CD4-positive, alpha-beta T cell (primary cell): ENCODE measurements at places on chromosomes 1 and 21. TPM values are rescaled to one million over a fixed set of nuclear protein-coding genes. Genes with fewer than 3 reads are reported as not detected.

HTR6 gene
- total RNA-seq, result 2.1 TPM

ATAD3C gene
- 0.28 TPM for total RNA-seq

OR2M3 gene
- not detected for total RNA-seq

DNA sequence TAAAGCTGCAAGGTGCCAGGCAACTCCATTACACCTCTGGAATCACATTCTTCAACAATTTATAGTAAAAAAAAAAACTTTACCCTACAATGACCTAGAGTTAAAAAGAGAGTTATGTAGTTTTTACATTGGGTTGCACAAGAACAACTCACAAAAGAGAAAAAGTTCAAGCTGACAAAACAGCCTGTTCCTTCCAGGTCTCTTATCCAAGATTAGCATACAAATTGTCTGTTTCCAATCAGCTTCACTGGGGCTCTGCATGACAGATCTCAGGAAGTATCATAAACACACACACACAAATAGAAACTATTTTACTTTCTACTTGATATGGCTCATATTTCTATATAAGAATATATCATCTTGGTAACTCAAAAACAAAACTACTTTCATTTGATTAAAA is 154.6 kb downstream of the PCNX2 start:
- no peaks in the 10 kb centered on the region for H3K4me1 ChIP-seq
- H3K27ac ChIP-seq, result no peak overlapping the region
- peaks cover 8% of the 10 kb centered on the region for H3K36me3 ChIP-seq
- DNase-seq, result no peak
- no peak overlapping the region for H3K4me3 ChIP-seq

- peaks cover 7% of the 10 kb centered on the region for H3K27me3 ChIP-seq
- no peak overlapping the region for H3K27ac ChIP-seq
- no peak for DNase-seq
- H3K4me1 ChIP-seq, result no peaks in the 10 kb centered on the region
- H3K36me3 ChIP-seq, result no peaks in the 10 kb centered on the region
These were observed 7.9 kb downstream of the RXRG start for GRCh38 chr1:165436994-165437393.

DNA sequence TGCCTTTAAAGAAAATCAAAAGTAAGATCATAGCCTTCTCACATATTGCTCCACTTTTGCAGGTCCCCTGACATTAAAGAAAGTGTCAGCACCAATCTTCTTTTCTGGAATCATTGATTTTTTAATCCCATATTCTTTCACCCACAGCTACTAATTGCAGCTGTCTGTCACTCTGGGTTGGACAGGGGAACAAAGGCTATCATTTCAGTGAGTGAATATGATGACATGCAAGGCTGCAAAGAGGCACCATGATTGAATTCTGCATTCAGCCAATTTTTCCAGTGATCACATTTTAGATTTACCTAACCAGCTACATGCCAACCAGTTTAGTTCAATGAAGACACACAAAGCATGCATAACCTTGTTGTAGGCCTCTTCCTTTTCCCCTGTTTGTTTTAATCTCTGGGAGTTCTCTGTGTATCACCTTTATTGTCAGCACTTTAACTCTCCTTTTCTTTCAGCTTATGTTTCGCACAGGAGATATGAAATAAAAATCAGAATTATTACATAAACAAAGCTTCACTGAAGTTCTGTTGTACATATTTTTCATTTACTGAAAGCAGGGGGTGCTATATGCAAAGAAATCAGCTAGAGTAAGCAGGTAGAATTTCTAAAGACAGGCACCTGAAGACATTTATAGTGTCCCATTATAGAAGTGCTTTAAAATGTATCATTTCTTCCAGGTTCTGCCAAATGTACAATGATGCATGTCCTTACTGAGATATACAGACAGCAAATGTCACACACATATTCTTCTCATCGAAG is 584.8 kb downstream of the PLA2G4A start:
- no peak overlapping the region for H3K27ac ChIP-seq
- no peaks in the 10 kb centered on the region for H3K27me3 ChIP-seq
- H3K4me3 ChIP-seq, result no peak overlapping the region
- DNase-seq, result no peak
- H3K4me1 ChIP-seq, result no peaks in the 10 kb centered on the region

DNA sequence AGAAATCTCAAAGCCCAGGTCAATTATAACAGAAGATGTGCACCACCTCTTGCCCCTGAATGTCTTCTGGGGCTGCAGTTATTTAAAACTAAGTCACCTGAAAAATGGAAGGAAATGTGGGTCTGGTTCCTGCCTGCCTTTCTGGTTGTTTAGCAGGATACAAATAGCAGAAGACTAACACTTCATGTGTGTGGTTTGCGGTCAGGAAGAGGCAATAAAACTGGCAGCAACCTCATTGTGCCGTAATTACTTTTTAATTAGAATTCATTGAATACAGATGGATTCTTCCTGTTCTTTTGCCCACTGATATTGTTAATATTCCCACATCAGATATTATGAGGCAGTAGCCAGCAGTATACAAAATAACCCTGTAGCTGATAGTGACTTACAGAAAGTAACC is 345.7 kb downstream of the ZNF326 start:
- DNase-seq, result no peak
- H3K27ac ChIP-seq, result no peak overlapping the region
- H3K4me3 ChIP-seq, result no peak overlapping the region
- H3K4me1 ChIP-seq, result no peaks in the 10 kb centered on the region
- H3K27me3 ChIP-seq, result no peaks in the 10 kb centered on the region

GRCh38 chr1:57066980-57067610 is 101.3 kb upstream of the C8B start:
- no peaks in the 10 kb centered on the region for H3K36me3 ChIP-seq
- H3K4me1 ChIP-seq, result no peaks in the 10 kb centered on the region
- no peak overlapping the region for H3K4me3 ChIP-seq
- no peak overlapping the region for H3K27ac ChIP-seq
- no peak for DNase-seq
- no peaks in the 10 kb centered on the region for H3K27me3 ChIP-seq

- no peak for DNase-seq
- H3K27me3 ChIP-seq, result no peaks in the 10 kb centered on the region
- no peak overlapping the region for H3K27ac ChIP-seq
- H3K4me3 ChIP-seq, result no peak overlapping the region
- H3K36me3 ChIP-seq, result no peaks in the 10 kb centered on the region
These were observed 202.4 kb downstream of the SMYD3 start for GRCh38 chr1:246304484-246305259.

DNA sequence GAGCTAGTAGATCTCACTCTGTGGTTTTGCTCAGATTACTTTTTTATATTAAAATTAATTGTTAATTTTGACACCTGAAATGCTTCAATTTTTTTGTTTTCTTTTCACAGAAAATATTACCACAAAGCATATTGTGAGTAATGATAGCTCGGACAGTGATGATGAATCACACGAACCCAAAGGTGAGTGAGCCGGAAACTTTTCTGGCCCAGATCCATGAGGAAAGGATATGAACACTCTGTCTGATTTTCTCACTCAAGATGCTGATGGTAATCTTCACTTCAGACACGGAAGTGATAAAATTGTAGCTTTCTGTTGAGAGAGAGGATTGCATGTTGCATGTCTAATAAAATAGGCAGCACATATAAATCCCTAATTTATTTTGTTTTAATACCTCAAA is 121.8 kb downstream of the PLA2G4A start:
- H3K27me3 ChIP-seq, result no peaks in the 10 kb centered on the region
- H3K36me3 ChIP-seq, result no peaks in the 10 kb centered on the region
- H3K4me3 ChIP-seq, result no peak overlapping the region
- no peak overlapping the region for H3K27ac ChIP-seq
- no peak for DNase-seq

DNA sequence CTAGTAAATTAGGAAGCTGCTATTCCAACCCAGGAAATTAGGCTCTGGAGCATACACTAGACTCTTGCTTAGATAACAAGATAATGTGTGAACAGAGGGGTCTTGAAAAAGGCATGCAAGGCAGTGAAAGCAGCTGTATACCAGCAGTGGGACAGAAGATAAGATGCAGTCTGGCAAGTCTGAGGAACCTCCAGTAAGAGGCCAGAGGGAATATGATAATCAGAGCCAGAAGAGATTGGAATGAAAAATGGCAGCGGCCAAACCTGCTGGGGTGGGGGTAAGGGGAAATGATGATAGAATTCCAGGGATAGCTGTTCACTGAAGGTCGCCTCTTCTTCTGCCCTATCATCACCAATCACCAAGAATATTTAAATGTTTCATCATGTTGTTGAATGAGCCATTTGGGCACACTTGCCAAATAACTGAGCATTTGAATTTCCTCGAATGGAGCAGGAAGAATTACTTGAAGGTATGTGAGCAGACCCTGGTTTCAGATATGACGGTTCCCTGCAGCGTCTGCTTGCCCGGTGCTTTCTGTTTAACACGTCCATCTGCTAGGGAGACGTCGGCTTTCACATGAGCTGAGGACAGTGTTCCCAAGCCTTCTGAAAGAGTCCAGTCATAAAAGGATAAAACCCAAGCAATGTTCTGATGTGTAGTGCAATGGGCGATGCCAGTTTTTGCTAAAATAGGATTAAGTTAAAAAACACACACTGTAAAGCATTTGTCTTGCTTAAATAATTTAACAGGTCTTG is 173.3 kb downstream of the RWDD3 start:
- no peak for DNase-seq
- no peak overlapping the region for H3K4me3 ChIP-seq
- no peaks in the 10 kb centered on the region for H3K4me1 ChIP-seq
- H3K27me3 ChIP-seq, result no peaks in the 10 kb centered on the region

DNA sequence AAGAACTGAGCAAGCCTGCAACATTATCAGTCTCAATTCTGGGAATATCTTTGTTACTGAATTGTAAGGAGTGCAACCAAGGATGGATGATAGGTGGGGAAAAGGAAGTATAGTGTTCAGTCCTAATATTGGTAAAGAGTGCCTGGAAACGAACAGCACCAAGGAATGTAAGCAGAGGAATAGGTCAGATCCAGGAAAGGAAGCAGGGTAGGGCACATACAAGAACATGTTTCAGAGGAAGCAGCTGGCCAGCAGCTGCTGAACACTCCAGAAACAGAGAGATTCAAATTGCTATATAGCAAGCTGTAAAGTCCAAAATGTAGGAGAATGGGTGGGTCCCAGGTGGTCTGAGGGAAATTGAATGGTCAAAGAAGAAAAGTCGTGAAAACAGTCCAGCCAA is 37.9 kb downstream of the CRB1 start:
- no peaks in the 10 kb centered on the region for H3K36me3 ChIP-seq
- H3K27ac ChIP-seq, result no peak overlapping the region
- no peaks in the 10 kb centered on the region for H3K4me1 ChIP-seq
- DNase-seq, result no peak
- no peak overlapping the region for H3K4me3 ChIP-seq

DNA sequence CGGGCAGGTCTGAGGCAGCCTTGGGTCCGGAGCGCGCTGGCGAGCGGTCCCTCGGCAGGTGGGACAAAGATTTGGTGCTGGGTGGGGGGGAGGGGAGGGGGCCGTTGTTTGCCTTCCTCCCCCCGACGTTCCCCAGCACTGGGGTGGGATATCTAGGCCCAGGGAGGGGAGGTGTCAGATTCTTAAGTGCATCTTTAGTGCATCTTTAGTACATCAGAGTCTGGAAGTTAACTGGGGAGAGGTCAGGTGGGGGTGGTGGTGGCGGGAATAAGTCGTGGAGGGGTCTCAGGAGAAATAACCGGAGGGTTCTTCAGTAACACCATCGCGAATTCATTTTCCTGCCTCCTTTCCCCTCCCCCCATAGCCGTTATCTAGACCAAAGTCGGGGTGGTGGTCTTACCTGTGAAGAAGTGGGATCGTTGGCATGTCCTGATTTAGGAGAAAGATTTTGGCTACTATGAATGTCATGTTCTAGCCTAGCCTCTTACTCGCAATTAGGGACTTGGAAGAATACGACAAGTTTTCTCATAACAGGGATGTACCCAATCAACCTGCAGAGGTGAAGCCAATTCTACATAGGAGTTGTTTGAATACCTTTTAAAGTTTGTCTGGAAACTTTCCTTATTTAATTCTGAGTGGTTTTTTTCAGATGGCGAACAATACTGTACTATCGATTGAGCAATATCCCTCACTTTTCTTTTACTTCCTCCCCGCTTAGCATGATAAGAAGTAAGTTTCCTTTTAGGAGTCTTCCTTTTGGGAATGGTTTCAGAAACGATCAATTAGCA is 886 bp downstream of the ZMYM4 start:
- no peaks in the 10 kb centered on the region for H3K27me3 ChIP-seq
- peaks cover 6% of the 10 kb centered on the region for H3K4me1 ChIP-seq
- H3K36me3 ChIP-seq, result no peaks in the 10 kb centered on the region
- peak overlapping the region; percentile 71 for H3K4me3 ChIP-seq

- H3K27ac ChIP-seq, result no peak overlapping the region
- H3K4me1 ChIP-seq, result no peaks in the 10 kb centered on the region
- no peaks in the 10 kb centered on the region for H3K36me3 ChIP-seq
- H3K4me3 ChIP-seq, result no peak overlapping the region
- no peaks in the 10 kb centered on the region for H3K27me3 ChIP-seq
These were observed 653.4 kb downstream of the KCNT2 start for GRCh38 chr1:195954848-195955247.

- H3K4me3 ChIP-seq, result no peak overlapping the region
- peaks cover 11% of the 10 kb centered on the region for H3K36me3 ChIP-seq
- no peak for DNase-seq
- no peak overlapping the region for H3K27ac ChIP-seq
- no peaks in the 10 kb centered on the region for H3K4me1 ChIP-seq
These were observed 12.8 kb downstream of the ZFP69B start for GRCh38 chr1:40462956-40463590.
